Common myeloid progenitor, CD34-positive (primary cell): ENCODE measurements at places on chromosomes 5 and 9.
A peak's percentile ranks its signal among the peaks of the same experiment; 100 is the strongest.

DNA sequence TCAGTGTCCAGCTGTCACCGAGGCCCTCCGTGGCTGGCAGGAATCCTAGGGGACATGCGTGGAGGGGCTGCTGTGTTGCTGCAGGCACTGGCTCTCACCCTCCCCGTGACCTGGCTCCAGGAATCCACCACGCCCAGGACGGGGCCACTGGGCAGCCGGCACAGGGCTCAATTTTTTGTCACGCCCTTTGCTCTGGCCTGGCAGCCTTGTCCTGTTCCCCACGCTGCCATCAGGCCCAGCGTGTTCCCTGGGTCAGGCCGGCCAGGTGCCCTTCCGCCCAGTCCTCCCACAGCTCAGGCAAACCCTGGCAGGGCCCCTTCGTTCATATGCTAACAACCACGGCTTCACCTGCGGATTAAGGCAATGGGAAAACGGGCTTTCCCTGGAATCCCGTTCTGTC is 37.3 kb downstream of the PROP1 start:
- no peak for DNase-seq

GRCh38 chr5:56183506-56183905 is 49.6 kb downstream of the ANKRD55 start:
- peak; percentile 38 for DNase-seq

GRCh38 chr5:14681236-14681752 is 16.8 kb downstream of the OTULIN start:
- no peak for DNase-seq

- no peak for DNase-seq
Measured at GRCh38 chr9:21550392-21550791, 68.3 kb upstream of the IFNE start.

DNA sequence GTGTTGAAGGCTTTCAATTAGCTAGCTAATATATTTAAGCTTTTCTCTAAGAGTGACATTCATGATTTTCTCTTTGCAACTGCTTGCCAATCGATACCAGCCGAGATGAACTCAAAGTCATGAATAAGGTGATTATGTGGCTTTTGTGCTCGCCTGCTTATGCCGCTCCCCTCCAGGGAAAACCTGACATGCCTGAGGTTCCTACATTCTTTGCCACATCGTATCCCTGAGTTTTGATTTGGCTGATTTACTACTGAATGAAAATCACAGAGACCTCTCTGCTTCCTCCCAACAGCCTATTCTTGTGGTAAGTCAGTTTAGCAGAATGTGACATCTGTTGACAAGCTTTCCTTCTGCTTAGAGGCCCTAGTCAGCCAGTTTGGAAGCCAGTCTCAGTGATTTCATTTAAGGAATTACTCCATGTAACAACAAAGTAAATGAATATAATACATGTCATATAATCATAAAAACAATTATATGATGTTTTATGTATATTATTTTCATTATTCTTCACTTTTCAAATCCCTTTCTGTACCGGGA is 513.4 kb downstream of the CSNK1G3 start:
- peak; percentile 26 for DNase-seq

DNA sequence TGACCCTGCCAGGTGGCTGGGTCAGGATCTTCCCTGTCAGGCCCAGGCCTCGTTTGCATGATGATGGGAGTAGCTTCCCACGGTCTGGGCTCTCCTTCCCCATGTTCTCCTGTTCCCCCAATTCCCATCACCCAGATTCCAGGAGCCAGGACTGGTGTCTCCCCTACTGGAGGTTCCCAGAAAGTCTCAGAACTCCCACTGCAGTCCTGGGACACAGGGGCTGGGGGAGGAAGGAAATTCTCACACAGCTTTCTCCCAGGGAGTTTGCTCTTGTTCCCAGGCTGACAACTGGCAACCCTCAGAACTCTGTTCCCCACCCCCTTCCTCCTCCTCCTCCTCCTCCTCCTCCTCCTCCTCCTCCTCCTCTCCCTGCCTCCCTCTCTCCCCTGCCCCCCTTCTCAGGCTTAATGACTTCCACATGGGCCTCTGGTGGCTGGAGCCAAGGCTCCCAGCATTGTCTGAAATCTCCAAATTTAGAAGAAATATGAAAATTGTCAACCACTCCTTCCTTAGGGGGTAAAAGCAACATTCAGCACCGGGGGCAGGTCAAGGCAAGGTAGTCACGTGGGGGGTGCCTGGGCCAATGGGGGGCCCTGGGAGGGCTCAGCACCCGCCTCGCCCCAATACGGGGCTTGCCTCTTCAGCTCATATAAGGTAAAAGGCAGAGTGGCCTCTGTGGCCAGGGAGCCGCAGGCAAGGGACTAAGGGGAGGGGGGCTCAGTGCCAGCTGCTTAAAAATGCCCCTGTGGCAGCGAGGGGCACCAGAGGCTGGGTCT is 27.3 kb upstream of the IL17B start:
- no peak for DNase-seq

GRCh38 chr5:178291969-178292825 is 59.6 kb upstream of the PHYKPL start:
- no peak for DNase-seq

- no peak for DNase-seq
Measured at GRCh38 chr9:128383791-128384190, 12.6 kb downstream of the URM1 start.

GRCh38 chr5:82734347-82734746 is 342.8 kb downstream of the TMEM167A start:
- peak; percentile 34 for DNase-seq

GRCh38 chr5:93099902-93100347 is 481.1 kb downstream of the NR2F1-AS1 start:
- no peak for DNase-seq
